Stimulated activated CD4-positive, alpha-beta T cell treated with anti-CD3 and anti-CD28 coated beads, TNF-alpha, amount 100 ng/mL, for 1 hour (primary cell): ENCODE measurements at places on chromosomes 16 and 17.

- DNase-seq = no peak
Measured at GRCh38 chr17:36728030-36728991, 126.9 kb downstream of the MRM1 start.

DNA sequence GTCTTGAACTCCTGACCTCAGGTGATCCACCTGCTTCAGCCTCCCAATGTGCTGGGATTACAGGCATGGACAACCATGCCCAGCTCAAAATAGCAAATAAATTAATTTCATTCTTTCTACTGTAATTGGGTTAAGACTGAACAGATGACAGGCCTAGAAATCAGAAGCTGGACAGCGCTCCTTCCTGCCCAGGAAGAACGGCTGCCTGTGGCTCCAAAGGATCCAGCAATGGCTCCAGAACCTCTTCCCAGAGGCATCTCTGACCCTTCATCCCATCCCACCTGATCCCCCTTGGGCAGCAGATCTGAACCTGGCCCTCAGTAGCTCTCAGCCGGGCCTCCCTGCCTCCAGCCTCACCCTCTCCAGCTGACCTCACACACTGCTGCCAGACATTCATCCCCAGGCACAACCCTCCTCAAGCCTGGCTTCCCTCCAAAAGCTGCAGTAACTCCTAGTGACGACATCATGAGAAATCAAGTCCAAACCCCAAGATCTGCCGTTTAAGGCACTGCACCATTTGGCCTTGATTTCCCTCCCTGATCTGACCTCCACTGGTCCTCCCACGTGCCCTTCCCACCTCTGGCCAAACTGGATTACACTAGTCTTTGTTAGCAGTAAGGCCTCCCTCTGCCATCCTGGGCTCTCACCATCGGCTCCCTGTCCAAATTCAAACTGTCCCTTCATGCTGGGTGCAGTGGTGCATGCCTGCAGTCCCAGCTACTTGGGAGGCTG is 3.1 kb upstream of the MIF4GD start:
- no peak for DNase-seq

- no peak for DNase-seq
Measured at GRCh38 chr17:17909078-17909477, 63.1 kb downstream of the TOM1L2 start.

DNA sequence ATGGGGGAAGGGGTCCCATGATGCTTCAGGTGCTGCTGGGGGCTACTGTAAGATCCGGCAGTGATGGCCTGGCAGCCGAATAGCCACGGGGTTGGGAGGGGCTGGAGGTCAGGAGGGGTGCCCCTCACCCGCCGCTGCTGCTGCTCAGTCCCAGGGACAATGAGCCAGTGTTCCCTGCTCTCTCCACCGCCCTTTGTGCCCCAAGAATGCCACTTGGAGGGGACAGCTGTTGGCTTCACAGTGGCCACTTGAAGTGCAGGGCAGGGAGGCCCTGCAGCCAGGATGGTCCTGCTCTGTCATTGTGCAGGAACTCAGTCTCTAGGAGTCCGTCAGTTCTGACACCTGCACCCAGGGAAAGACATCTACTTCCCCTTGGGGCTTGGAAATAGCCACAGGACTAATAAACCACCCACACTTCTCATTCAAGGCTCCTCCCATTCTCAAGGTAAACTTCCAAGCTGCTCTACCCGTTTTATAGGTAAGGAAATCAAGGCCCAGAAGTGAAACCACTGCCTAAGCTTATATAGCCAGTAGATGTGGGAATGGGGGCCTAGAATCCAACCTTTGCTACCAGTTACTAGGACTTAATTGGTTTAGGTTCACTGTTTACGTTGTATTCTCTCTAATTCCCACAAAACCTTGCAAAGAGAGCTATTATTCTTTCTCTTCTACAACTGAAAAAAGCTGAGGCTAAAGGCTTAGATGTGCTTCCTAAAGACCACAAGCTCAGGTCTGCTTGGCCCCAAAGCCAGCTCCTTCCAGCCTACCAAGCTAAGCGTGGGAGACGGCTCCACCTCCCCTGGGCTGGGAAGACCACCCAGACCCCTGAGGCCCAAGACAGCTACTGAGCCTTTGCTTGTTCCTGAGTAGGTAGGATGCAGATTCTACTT is 6.2 kb upstream of the CPSF4L start:
- no peak for DNase-seq

DNA sequence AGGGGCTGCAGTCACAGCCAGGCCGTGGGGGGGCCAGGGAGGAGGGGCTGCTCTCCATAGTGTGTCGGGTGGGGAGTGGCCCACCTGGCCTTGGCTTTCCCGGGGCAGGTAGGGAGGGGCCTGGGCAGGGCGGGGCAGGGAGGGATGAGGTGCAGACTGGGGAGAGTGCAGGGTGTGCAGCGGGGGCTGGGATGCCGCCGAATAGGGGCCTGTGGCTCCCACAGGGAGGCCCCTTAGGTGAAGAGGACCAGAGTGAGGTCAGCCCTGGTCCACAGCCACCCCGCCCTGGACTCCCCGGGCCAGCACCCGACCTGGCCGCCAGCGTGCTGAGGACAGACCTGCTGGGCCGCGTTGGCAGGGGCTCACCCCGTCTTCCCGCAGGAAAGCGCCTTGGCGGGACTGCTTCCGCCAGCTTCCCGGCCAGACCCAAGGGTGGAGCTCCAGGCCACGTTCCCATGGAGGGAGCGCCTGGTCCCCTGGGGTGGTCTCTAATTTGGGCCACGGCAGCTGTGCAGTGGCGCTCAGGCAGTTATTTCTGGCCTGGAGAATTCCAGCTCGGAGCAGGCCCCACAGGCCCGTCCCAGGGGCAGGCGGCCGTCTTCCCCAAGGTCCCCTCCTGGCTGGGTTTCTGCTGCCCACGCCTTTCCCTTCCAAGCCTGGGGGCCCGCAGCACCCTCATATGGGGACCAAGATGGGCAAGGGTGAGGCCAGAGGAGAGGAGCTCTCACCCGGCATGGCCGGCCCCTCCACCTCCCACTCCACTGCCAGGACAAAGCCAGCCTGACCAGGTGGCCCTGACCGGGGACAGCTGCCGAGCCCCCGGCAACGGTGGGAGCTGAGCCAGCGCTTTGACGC is 27.9 kb downstream of the CACNA1H start:
- no peak for DNase-seq

DNA sequence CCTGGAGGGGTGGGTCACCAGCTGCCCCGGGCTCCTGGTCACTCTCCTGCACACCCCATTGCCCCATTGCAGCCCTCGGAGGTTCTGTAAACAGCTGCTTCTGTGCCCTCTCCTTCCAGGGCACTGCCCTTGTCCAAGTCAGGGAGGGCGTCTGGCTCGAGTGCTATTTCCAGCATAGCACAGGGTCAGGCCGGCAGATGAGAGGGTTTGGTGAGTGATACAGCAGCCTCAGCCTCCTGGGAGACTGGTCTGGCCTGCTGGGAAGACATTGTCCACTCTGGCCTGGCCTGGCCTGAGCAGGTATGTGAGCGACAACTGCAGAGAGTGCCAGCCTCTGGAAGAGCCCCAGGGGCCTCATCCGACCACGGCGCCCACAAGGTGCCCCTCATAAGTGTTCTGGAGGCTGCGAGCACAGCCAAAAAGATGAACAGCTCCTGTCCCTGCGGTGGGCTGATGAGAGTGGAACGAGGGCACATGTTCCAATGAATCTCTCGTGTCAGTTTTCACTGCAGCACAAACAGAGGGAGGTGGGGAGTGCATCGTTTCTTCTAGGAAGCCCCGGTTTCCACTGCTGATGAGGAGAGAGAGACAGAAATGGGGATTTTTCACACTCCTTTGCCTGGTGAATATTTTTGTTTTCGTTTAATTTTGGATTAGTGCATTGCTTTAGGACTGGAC is 105.8 kb upstream of the SDK2 start:
- no peak for DNase-seq

GRCh38 chr16:68478526-68479250 is 30.4 kb upstream of the SMPD3 start:
- DNase-seq = no peak

- no peak for DNase-seq
Measured at GRCh38 chr16:80680839-80681238, 123.6 kb downstream of the CDYL2 start.
